ENCODE measurements at places on chromosomes 1 and 21.
A peak's percentile ranks its signal among the peaks of the same experiment; 100 is the strongest.

- DNase-seq = no peak
Observed at GRCh38 chr21:44932408-44933181, 7.2 kb upstream of the SLX9 start.

DNA sequence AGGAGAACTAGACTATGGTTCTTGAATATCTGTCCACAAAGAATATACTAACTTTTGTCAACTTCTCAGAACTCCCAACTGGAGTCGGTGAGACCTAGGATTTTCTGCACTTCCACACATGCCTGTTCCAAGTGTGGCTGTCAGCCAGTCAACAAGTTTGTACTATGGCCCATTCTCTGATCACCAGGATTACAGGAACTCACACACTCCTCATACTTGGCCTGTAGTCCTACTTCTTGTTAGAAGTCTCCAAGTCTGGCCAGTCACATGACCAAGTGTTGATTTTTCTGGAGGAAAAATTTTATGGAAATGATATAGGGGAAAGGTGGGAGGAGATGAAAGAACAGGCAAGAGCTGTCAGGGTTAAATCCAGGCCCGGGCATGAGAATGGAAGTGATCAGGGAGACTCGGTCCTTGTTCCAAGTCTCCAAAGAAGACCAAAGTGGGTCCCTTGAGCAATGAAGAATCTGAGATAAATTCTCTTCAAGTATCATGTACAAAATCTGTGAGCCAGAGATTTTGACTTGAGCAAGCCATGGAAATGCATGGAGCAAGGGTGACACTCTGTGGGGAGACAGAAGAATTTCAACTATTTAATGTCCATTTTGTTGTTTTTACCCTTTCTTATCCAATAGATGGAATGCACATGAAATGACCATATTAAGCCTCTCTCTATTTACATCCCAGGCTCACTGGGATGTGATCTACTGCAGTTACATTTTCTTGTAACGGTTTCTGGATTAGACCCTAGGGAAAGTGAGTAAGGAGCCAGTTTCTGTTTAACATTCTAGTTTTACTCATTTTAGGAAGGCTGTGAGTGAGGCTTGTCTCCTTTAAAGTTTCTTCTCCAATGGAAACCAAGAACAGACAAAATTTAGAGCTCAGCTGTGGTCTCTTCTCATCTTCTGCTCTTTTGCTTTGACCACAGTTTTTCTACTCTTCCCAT lies 320.9 kb downstream of the ASTN1 start:
- DNase-seq = no peak

DNA sequence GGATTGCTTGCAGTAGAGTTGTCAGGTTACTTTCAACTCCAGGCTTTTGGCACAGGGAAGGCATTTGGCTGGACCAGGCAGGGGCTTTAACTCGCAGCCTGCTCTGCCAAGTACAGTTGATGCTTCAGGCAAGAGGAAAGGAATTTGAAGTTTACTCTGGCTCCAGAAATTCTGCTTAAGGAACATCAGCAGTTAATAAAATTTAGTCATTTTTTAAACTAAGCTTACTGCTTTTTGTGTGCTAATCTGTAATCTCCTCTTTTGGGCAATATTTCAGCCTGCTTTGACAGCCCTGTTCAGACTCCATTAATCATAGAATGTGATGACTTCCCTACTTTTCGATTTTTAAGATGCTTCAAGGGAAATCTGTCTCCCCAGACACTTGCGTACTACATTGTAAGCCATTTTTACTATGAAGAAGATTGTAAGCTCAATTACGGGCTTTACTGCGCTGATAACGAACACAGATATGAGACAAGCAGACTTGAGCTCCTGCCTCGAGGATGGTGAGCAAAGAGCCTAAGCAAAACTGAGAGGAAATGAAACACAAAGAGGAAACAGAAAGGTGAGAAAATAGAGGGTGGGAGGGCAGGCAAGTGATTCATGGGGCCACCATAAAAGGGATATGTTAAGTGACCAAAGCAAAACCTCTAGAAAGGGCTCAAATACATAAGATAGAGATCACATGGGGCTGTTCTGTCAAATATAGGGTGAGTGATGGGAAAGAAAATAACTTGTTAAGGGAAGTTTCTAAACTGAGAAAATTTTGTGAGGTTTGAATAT lies 76.6 kb upstream of the VAV3 start:
- DNase-seq = no peak

GRCh38 chr1:31418626-31419323 lies 5.8 kb downstream of the SERINC2 start:
- DNase-seq = no peak

GRCh38 chr1:154567386-154568156 lies at the start of gene CHRNB2:
Gene CHRNB2 (plus strand): TSS chr1:154567778. CDS start chr1:154568045, 267 bp downstream.
- peak; percentile 39 for DNase-seq

- DNase-seq = no peak
Observed at GRCh38 chr1:164466001-164466421, 93.0 kb upstream of the PBX1 start.

DNA sequence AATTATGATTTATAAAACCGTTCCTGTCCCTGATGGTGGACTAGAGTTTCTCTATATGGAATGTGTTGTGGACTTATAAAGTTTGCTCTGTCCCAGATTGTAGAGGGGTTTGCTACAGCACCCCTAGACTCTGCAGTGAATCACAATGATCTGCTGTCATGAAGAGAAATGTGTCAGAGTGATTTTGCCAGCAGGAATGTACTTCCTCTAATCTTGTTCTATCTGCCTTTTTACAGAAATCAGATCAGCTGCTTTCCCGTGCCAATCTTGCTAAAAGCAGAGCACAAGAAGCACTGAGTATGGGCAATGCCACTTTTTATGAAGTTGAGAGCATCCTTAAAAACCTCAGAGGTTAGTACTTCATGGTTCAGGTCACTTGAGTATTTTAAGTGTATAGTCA lies 52.0 kb downstream of the LAMC2 start:
- DNase-seq = no peak

GRCh38 chr1:938088-938683 lies 14.5 kb downstream of the SAMD11 start:
- DNase-seq = no peak

GRCh38 chr1:42085596-42085995 lies 67.6 kb upstream of the GUCA2B start:
- no peak for DNase-seq

DNA sequence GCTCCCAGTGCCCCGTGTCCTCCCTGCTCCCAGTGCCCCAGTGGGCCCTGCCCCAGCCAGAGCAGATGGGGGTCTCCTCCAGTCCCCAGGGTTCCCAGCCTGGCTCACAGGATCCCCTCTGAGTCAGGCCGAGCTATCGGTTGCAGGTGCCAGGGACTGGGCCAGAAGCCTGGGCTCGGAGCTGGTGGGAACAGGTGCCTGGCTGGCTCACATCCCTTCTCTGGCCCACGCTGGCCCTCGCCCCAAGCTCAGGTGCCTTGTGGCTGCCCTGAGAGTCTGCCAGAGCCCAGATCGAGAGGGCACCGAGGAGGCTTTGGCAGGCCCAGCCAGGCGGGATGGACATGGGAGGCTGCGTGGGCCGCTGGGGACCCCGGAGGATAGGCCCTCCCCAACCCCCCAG lies 18.9 kb downstream of the PLCH2 start:
- DNase-seq = no peak

DNA sequence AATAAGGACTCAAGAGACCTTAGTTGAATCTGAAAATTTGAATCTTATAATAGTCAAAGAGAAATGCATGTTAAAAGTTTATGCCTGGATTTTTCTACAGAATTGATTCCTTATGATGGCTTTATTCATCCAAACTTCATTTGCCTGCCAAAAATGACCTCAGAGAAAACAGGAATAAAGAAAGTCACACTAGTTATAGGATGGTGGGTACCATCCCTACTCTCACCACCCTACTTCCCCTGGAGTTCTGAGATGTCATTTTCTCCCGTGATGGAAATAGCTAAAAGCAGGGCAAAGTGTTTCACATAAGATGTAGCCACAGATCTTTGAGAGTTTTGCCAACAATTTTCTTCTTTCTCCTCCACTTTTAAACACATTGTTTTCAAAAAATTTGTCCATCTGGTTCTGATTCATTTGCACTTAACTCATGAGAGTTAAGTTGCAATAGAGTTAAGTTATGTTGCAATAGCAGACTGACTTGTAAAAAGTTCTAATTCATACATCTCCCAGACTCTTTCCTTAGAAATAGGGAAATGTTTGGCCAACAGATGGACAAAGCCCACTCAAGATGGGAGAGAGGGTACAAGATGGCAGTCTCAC lies 384.6 kb downstream of the PLPP3 start:
- no peak for DNase-seq

GRCh38 chr21:17901458-17902079 lies 82.4 kb upstream of the C21orf91 start:
- no peak for DNase-seq

GRCh38 chr1:36553591-36554322 lies 71.0 kb upstream of the CSF3R start:
- peak; percentile 40 for DNase-seq

DNA sequence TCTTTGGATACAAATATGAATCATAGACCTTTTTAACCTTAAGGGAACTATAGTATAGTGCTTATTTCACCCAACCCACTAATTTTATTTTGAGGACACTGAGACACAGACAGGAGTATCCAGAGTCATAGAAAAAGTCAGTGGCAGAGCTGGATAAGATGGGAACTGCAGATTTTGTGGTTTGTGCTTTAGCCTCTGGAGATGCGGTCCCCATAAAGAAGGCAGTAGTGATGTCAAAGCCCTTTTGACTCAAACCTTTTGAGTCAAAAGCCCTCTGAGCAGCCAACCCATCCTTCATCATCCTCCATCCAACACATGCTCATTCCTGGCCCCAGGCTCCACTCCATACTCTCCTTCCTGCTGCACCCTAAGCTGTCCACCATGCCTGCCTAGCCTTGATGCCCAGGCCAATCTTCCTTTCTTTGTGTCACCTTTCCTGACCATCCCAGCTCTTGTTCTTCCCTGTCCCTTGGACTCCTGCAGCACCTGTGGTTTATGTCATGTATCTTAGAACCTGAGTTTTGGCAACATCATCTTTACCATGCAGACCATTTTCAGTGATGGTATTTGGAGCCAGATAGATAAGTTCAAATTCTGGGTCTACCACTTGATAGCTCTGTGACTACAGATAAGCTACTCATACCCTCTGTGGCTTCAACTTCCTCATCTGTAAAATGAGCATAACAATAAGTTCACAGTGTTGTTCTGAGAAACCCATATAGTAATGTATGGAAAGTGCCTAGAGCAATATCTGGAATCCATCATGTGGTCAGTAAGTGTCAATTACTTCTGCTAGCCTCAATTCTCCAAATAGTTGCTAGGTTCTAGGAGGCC lies 20.1 kb downstream of the SLAMF1 start:
- DNase-seq = no peak

DNA sequence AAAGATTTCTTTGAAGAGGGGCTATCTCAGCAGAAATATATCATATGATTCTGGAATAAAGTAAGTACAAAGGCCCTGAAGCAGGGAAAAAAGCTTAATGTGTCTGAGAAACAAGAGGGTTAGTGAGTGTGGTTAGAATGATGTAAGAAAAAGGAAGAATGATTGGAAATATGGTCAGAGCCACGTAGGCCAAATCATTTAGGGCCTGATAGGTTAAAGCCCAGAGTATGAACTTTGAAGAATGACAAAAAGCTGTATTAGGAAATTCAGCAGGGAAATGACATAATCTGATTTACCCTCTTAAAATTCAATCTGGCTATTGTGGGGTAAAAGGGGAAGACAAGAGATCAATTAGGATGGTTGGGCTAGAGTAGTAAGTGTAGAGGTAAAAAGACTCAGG lies 69.0 kb upstream of the MUTYH start:
- DNase-seq = no peak

DNA sequence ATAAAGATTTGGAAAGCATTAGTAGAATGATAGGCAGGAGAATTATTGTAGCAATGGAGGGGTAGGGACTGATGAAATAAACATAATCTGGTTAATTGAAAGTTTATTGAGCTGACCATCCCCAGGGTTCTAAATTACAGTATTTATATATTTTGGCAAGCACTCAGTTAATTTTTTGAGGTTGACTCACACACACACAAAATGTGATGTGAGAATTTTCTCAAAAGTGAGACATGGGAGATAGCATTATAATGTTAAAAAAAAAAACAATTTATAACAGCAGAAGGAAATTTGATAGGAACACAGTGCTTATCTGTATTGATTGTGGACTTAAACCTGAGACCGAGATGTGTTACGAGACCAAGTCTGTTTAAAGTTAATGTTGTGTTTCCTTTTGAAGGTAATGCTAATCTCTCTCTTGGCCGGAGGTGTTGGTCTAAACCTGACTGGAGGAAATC lies 24.6 kb downstream of the TRIM45 start:
- DNase-seq = no peak

DNA sequence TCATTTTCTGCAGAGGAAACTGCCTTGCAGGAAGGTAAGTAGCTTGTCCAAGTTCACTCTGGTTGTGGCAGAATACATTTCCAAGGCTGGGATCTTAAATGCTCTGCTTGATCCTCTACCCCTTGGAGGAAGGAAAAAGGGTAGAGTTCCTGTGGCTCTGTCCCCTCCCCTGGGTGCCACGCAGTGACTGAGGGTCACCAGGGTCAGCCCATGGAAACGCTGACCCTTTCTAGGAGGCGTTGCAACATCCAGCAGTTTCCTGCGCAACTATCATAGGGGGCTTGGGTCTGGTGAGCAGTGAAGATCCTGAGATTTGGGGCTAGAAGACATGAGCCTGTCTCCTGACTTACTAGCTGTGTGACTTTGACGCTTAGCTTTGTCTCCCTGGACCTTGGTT lies 29.4 kb upstream of the EPS8L3 start:
- no peak for DNase-seq

GRCh38 chr1:239826736-239827135 lies 264.9 kb upstream of the FMN2 start:
- no peak for DNase-seq

DNA sequence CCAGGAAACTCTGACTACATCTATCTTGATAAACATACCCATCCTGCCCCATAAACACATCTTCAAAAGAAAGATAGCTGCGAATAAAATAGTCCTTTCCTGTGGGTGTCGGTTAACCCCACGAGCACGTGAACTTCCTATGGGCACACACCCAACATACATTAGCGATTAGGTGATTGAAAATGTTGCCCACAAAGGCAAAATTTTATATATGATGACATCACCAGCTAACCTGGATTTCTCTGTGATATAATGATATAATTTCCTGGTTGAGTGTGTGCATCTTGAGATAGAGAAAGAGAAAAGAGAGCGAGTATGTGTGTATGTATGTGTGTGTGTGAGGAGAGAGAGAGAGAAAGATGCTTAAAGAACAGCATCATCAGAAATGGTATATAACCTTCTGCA lies 296.1 kb downstream of the PTPRC start:
- DNase-seq = peak; percentile 17

- peak; percentile 16 for DNase-seq
Observed at GRCh38 chr1:42682739-42683531, 717 bp downstream of the YBX1 start.

DNA sequence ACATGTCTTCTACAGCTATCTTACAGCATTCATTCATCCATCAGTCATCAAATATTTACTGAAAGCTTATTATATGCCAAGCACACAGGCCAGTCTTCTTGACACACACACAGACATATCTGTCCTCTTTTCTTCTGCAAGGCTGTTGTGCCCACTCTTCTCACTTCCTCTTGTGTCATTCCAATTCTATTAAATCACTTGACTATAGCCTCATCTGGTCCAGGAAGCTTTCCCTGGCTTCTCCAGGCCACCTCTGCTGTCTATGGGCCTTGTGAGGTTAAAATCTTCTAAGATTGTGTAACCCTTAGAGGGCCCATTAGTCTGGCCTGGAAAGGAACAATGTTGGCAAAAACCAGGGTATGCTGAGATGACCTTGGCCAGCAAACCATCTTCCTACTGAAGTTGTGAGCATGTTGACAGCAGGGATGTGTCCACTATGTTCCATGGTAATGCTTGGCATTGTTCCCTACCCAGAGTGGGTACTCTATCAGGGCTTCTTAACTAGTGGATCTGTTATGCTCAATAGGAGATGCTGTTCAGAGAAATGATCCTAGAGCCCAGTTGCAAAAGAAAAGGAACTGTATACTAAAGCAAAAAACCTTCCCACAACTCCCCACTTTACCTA lies 5.3 kb downstream of the TRAF3IP3 start:
- no peak for DNase-seq

All from stimulated activated CD8-positive, alpha-beta memory T cell treated with anti-CD3 and anti-CD28 coated beads, Interleukin-15, amount 100 ng/mL, for 1 hour (primary cell).